ENCODE measurements at places on chromosomes 5 and 9.

- no peak for DNase-seq
Measured at GRCh38 chr5:139701056-139701741, 53.0 kb downstream of the CXXC5 start.

GRCh38 chr9:33418090-33418489, 15.7 kb upstream of the AQP7 start:
- DNase-seq, result no peak

DNA sequence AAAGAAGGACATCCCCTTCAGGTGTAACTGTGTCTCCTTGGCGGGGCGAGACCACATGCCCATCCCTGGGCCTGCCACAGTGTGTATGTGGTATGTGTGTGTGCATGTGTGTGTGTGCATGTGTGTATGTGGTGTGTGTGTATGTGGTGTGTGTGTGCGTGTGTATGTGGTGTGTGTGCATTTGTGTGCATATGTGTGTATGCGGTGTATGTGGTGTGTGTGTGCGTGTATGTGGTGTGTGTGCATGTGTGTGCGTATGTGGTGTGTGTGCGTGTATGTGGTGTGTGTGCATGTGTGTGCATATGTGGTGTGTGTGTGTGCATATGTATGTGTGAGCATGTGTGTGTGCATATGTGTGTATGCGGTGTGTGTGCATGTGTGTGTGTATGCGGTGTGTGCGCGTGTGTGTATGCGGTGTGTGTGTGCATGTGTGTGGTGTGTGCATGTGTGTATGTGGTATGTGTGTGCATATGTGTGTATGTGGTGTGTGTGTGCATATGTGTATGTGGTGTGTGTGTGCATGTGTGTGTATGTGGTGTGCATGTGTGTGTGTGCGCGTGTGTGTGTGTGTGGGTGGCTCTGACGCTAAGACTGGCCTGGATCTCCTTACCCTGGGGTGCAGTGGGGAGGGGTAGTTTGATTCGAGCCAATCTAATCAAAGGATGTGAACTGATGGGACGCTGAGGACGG, 107.9 kb upstream of the RAPGEF1 start:
- no peak for DNase-seq

- DNase-seq, result no peak
Measured at GRCh38 chr5:176157656-176158055, 80.6 kb upstream of the SIMC1 start.

- DNase-seq, result no peak
Measured at GRCh38 chr9:77017505-77017894, 2.0 kb upstream of the FOXB2 start.

DNA sequence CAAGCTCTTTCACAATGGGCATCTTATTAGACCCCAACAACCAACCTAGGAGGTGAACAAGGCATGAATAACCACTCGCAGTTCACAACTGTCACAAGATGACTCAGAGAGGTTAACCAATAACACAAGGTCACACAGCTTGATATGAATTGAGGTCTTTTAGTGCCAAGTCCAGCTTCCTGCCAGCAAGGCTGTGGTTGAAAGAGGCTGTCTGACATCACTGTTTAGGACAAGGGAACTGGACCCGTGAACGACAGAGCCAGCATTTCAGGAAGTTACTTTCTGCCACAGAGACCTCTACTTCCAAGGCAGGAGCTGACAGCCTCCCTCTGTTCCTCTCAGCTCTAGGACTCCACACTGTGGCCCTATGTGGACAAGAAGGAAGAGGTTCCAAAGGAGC, 53.4 kb upstream of the ALDH1B1 start:
- DNase-seq, result no peak

DNA sequence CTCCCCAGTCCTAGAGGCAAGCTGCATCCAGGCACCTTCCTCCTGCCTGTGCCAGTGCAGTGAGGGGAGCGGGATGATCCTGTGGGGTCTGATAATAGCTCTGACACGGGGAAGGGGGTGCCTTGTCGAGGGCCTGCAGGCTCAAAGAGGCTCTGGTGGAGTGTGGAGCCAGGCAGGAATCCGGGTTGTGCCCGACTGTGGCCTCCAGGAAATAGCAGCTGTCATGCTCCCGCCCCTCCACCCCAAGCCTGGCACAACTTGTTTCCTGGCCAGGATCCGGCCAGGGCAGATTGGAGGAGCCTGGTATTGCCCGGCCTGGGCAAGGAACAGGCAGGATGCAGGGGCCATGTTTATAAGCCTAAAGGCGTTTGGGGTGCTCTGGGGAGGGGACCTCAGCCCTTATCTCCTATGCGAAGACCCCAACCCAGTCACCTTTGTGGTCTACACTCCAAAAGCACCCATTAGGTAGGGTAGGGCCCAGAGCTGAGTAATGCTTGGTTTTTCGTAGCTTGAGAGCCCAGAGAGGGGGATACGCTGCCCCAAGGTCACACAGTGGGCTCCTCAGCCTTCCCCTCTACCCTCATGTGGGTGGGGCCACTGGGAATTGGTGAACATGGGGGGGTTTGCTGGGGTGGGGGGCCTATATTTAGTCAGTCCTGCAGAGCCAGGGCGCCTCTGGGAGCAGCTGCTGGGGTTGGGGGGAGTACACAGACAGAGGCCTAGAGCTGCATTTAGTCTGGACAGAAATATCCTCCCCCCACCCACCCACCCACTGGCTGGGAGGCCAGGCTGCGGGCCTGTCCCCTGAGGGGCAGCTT, 12.2 kb downstream of the CXXC5 start:
- DNase-seq, result no peak

GRCh38 chr9:14412775-14413174, 98.8 kb upstream of the NFIB start:
- no peak for DNase-seq

Measured in GM20000 (cell line).